Astrocyte (in vitro differentiated cells and primary cell): ENCODE measurements at places on chromosomes 6 and 20. TPM values are rescaled to one million over a fixed set of nuclear protein-coding genes. Genes with fewer than 3 reads are reported as not detected.

Gene CDH4
- total RNA-seq = 3.2 and 3.5 TPM in 2 replicates

- no peak for DNase-seq
Observed at GRCh38 chr6:142597836-142598235, 296.0 kb downstream of the ADGRG6 start.

Gene CD24
- total RNA-seq = 51.1 and 95.1 TPM in 2 replicates

Gene MAFB
- total RNA-seq = 2.9 TPM in 2 replicates

DNA sequence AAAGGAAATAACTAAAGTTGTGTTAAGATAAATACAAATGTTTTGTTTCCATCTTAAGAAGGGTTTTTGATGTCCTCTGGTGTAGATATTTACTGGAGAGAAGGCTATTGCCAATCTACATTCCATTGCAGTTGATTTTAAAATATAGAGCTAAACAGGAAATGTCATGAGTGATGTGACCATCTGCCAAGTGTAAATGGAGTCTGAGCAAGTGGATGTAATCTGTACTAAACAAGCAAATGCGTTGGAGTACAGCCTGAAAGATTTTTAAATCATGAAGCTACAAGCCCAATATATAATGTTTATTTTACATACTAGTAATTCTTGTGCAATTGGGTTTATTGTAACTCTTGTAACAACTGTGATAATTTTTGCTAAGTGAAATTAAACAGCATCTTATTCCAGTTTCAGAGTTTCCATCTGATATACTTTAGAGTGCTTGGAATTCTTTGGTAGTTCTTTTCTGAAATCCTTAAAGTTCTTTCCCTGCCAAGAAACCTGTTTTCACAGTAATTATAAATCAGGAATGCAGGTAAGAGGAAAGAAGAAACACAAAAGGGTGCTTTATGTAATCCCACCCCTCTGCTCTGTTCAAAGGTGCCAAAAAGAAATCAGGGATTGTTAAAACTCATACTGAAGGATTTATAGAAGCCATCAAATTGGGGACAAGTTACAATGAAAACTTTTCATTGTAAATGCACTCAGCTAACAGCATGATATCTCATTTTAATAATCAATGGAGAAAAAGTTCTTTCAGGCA is 47.2 kb upstream of the FLRT3 start:
- DNase-seq = no peak

Gene PSMG4
- 22.2 and 23.4 TPM in 2 replicates for total RNA-seq

Gene SEMG1
- not detected in 2 replicates for total RNA-seq

GRCh38 chr6:42891199-42891722 is 11.8 kb downstream of the RPL7L1 start:
- no peak for DNase-seq
